GM12892 (cell line): ENCODE measurements at places on chromosomes 5 and 9.

- DNase-seq = no peak
These were observed 145.4 kb upstream of the MTAP start for GRCh38 chr9:21656776-21657674.

GRCh38 chr9:92463984-92464383, 18.3 kb downstream of the ASPN start:
- DNase-seq = no peak

DNA sequence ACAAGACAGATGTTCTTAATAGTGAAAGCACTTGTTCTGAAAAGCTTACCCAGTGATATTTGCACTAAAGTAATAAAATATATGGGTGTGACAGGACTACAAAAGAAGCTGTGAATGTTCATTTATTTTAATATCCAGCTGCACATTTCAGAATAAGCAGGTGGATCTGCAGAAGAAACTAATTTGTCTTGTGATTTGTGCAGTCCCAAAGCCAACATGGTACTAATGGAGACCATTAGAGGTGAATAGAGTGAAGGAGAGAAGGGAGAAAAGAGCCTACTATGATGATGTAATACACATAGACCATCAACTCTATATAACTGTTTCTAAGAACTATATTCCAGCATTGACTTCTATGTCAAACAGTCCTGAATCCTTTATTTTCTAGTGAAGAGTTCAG, 362.8 kb downstream of the ISL1 start:
- no peak for DNase-seq

DNA sequence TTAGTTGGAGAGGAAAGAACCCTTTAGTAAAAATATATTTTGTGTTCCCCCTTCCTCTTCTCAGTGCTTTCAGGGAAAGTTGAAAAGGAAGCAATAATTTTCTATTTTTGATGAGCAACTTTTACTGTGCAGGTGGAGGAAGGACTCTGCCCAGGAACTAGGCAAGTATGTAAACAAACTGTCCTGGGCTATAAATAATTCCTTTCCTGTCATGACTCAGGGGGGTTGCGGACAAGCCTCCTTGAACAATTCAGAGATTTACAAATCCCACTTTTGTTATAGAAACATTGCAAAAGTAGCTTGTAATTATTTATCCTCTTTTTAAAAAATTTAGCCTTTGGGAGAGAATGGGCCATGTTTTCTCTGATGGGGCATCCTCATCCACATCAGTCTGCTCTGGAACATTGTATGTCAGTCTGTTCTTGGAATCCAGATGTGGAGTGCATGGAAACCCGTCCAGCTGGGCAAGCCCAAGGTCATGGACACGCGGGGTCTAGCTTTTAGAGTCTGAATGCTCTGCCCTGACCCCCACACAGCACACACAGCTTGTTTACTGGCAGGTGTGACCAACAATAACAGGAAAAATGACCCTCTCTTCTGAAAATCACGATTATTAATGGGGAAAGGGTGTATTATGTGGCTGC, 127.6 kb downstream of the GADD45G start:
- DNase-seq = no peak

GRCh38 chr5:6713274-6714225, at the start of gene TENT4A:
TENT4A (plus strand) TSS chr5:6713432; CDS start chr5:6713984, 552 bp downstream.
- DNase-seq = no peak

DNA sequence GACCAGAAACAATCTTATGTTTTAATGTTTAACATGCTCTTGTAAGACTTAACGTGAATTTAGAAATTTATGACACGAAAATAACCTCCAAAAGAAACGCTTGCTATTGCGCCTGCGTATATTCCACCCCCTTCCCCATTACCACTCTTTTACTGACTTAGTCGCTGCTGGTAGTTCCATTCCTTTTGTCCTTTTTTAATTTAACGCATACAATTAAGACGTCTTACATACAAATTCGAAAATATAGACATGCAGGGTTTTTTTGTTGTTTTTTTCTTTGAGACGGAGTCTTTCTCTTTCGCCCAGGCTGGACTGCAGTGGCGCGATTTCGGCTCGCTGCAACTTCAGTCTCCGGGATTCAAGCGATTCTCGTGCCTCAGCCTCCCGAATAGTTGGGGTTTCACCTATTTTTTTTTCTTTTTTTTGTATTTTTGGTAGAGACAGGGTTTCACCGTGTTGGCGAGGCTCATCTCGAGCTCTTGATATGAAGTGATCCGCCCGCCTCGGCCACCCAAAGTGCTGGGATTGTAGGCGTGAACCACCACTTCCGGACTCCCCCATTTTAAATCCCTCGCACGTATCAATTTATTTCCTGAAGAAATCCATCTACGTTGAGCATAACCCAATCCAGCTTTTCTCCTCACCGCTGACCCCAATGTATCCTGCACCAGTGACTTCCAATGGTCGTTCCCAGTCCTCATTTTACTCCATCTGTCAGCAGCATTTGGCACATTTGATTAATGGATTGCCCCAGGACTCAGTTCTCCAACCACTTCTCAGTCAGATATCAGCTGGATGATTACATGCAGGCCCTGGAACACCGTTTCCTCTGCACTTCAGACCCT, 684 bp upstream of the MED7 start:
- DNase-seq = peak; percentile 32

GRCh38 chr5:176413255-176413565, 3.1 kb downstream of the CLTB start:
- no peak for DNase-seq

- DNase-seq = no peak
These were observed at the start of gene PCDHA11 for GRCh38 chr5:140868721-140869554. PCDHA11 (plus strand) TSS chr5:140868957; CDS start chr5:140869104, 147 bp downstream.

DNA sequence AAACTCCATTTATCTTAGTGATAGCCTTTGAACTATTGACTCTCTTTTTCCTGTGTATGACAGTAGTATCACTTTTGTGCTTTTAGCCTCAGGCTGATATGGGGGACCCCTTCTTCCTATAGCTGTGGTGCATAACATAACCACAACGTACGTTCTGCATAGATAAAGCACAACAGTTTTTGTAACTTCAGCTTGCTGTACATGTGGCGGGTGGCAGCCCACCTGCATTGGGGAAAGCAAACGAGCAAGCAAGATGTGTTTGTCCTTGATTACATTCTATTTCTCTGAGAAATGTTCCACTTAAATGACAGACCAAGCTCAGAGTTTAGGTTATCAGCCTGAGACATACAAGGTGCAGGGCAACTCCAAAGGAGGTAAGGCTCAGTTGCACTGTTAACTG, 309.4 kb downstream of the KDM4C start:
- DNase-seq = no peak

- DNase-seq = no peak
These were observed 21.5 kb upstream of the RFK start for GRCh38 chr9:76415731-76416130.

- DNase-seq = no peak
These were observed 42.7 kb downstream of the ACER2 start for GRCh38 chr9:19451240-19452087.

- DNase-seq = no peak
These were observed 21.9 kb downstream of the GSN start for GRCh38 chr9:121289772-121290370.

GRCh38 chr9:84045481-84046097, 65.0 kb downstream of the RMI1 start:
- no peak for DNase-seq

GRCh38 chr9:98295824-98296223, 40.4 kb upstream of the TBC1D2 start:
- DNase-seq = no peak

DNA sequence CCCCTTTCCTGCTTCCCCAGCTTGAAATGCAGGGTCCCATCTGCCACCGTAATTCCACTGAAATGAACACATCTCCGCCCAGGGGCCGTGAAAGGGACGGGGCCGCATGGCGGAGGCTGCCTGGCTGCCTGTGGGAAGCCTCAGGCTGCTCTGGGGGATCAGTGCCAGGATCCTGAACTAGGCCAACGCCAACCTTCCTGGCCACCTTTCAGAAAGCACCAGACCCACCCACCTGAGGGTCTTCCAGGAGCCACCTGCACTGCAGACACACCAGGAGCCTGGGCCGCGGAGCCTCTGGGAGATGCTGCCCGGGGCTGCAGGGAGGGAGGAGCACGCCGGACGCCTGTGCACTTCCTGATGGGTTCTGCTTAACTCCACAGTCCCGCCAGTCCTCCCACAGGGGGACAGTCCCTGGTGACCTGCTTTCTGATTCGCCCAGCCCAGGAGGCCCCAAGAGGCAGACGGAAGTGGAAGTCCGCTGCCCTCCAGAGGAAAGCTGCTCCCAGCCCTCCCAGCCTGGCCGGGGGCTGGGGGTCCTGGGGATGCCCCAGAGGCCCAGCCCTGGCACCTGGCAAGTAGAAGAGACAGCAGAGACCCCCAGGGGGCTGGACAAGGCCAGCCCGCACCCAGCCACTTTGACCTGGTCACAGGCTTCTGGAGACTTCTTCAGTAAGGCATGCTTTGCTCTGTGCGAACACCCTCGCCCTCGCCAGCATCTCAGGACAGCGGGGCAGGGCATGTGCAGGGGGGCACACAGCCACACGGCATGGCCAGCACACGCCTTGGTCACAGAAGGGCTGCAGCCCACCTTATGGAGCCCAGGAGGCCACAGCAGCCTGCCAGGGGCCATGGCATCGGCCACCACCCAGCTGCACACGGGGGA, at the start of gene CARD9:
Gene CARD9, minus strand, starts transcription at position 370 of the 883 bp plus-strand sequence. CDS start 1,591 bp downstream, outside the sequence.
- no peak for DNase-seq

DNA sequence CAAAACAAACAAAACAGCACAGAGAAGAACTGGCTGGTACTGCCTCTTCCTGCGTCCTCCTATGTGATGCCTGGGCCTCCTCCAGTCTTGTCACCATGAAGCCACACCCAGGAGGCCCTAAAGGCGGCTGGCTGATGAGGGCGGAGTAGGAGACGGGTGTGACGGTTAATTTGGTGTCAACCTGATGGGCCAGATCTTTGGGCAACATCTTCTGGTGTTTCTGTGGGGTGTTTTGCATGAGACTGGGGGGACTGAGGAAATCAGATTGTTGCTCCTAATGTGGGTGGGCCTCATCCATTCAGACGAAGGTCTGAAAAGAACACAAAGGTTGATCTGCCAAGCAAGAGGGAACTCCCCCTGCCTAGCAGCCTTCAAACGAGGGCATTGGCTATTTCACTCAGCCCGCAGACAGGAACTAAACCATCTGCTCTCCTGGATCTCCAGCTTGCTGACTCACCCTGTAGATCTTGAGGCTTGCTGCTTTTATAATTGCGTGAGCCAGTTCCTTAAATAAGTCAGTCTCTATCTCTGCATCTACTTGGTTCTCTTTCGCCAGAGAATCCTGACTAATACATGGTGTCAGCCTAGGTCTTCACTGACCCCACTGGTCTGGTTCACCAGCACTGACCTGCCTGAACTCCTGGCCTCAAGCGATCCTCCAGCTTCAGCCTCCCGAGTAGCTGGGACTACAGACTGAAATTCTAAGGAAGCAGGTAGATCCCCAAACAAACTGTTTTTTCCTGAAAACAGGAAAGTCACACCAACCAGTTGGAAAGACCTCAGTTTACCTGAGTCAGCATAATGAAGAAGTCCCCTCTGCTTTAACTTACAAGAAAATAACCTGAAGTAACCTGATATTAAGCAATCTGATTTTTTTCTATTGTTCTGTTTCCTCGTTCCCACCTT, 12.8 kb upstream of the ZFP62 start:
- no peak for DNase-seq

DNA sequence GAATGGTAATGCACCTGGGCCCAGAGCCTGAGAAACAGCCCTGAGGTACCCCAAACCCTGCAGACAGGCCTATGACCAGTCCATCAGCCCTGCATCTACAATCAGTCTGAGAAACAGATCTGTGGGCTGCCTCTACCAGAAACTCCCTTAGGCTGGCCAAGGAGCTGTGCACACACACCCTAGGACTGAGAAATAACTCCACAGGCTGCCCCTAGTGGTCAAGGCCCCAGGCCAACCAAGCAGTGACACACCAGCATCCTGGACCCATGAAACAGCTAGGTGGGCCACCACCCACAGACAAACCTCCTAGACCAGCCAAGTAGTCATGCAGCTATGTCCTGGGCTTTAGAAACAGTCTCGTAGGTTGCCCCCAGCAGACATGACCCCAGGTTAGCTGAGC, 253.6 kb upstream of the VLDLR start:
- no peak for DNase-seq
